ENCODE measurements at places on chromosomes 1 and 21.

- no peak for DNase-seq
Measured at GRCh38 chr1:161932668-161933067, 91.0 kb downstream of the OLFML2B start.

DNA sequence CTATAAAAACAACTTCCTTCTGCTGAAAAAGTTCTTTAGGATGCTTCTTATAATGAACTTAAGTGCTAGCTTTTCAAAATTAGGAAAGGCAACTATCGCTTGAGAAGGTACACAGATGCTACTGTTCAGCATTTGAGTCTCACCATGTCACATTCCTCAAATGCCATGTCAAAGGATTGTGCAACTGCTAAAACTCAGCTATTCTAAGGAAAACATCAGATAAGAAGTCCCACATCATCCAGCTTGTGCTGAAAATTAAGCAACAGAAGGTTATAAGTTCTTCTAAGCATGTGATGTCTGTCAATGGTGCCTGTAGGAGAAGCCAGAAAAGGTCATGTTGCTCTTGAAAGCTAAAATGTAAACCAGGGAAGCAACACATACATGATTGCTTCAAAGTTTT lies 36.5 kb downstream of the MCOLN2 start:
- DNase-seq: no peak

GRCh38 chr1:242146652-242147051 lies 147.8 kb upstream of the MAP1LC3C start:
- DNase-seq: no peak

GRCh38 chr21:41630249-41630648 lies 122.3 kb upstream of the TMPRSS2 start:
- no peak for DNase-seq

- DNase-seq: peak; percentile 43
Measured at GRCh38 chr1:145960468-145961108, 2.8 kb upstream of the LIX1L start.

- no peak for DNase-seq
Measured at GRCh38 chr1:94784190-94784515, 36.0 kb upstream of the SLC44A3 start.

GRCh38 chr1:225651376-225651871 lies 1.5 kb downstream of the ENAH start:
- no peak for DNase-seq

GRCh38 chr1:77796695-77797405 lies 17.4 kb downstream of the MIGA1 start:
- DNase-seq: peak; percentile 87

GRCh38 chr1:4106731-4107130 lies 206.7 kb upstream of the C1orf174 start:
- no peak for DNase-seq

DNA sequence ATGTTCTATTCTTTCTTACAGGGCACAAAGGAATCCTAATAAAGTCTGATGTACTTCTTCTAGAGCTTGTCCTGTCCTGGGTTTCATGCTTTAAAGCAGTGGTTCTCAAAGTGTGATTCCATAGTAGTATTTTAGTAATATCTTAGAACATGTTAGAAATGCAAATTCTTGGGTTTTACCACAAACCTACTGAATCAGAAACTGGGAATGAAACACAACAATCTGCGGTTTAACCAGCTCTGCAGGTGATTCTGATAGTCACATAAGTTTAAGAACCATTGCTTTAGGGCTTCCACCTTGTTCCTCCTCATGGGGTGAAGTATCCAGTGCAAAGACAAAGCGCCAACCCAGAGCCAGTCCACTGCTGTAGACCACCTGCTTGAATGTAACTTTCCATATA lies 41.1 kb downstream of the NGF start:
- DNase-seq: no peak

DNA sequence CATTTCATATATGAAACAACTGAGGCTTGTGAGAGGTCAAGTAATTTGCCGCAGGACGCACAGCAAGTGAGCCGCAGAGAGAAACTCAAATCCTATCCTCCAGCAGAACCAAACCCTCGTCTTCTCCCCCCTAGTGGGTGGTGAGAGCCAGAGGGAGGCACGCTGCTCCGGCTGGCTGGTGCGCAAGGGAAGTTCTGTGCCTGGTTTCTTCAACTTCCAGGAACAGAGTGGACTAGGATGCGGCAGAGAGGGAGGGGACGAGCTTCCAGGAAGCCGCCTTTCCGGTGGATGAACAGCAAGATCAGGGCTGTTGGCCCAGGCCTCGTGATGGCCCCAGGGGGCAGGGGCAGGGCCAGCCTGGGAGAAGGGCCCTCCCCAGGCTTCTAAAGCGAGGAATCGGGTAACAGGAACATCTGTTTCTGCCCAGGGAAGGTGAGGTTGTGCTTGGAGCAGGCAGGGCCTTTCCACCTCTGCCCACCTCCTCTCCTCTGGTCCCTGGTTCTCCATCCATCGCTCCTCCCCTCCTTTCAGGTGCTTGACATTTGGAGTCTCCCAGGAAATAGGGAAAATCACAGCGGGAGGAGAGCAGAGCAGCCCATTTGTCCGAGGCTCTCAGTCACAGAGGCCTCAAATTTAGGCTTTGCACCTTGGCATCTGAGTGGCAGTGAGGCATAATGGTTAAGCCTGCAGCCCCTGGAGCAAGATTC lies 16.8 kb upstream of the PDIK1L start:
- no peak for DNase-seq

DNA sequence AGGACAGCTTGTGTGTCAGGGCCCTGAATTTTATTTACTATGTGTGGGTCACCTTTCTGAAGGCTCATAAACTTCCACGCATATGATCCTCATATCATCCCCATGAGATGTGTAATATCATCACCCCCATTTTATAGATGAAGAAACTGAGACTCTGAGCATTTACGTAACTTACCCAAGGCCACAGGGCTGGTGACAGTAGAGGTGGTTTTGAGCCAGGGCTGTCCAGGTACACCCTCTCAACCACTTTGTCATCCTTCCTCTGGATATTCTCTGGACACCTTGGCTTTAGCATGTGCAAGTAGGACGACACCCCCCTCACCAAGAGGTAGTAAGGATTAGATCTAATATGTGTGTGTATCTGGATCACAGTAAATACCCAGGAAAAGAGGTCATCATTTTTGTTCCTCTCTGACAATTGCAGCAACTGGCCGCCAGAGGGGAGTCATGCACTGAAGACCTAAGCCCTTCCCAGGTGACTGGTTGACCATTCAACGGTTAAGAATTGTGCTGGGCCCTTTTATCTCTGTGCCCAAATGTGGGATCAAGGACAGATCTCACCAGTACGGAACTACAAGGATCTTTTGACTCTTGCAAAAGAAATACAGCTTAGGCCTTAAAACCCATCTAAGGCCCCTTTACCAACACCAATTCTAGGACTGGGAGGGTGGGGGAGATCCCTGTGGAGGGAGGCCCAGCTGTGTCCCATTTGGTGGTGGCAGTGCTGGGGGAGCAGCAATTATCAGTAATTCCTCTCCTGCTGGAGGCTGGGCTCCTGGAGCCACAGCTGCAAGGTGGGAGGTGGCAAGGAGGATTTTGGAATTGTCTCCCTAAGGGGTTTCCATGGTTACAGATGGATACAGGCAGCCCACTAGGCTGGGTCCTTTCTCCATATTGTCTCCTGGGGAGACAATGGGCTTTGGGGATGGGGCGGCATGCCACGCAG lies 13.7 kb upstream of the E2F2 start:
- no peak for DNase-seq

GRCh38 chr1:163172596-163172995 lies 30.1 kb downstream of the RGS5 start:
- DNase-seq: no peak

- DNase-seq: no peak
Measured at GRCh38 chr1:53350853-53351767, 23.2 kb upstream of the LRP8 start.

- DNase-seq: no peak
Measured at GRCh38 chr1:96367791-96368190, 353.8 kb upstream of the PTBP2 start.

GRCh38 chr1:2256435-2257244 lies 28.5 kb downstream of the SKI start:
- no peak for DNase-seq

DNA sequence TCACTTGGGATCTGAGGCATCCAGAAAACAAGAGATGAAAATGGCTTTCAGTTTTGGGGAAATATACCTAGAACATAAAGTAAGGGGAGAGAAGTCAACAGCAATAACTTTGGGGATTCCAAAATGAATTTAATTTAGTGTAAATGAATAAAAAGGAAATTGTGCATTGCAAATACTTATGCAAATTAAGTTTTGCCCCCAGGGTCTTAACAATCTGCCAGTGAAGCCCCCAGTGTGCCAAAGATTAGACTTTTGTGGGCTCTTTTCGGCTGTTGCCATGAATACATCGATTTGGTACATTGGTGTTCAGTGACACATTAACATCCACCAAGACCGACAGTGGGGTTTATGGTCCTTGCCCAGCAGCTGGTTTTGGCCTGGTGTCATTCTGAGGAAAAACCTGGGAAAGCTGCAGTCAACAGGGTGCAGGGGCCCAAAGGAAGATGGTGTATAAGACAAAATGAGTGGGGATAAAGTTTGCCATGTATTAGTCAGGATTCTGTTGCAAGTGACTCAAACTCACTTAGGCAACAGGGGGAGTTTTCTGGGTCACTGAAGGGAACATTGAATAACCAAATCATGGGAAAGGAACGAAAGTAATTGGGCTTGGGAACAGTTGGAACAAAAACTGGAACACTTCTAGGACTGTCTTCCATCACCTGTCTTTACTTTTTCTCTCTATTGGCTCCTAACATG lies 30.2 kb upstream of the IGSF3 start:
- no peak for DNase-seq

DNA sequence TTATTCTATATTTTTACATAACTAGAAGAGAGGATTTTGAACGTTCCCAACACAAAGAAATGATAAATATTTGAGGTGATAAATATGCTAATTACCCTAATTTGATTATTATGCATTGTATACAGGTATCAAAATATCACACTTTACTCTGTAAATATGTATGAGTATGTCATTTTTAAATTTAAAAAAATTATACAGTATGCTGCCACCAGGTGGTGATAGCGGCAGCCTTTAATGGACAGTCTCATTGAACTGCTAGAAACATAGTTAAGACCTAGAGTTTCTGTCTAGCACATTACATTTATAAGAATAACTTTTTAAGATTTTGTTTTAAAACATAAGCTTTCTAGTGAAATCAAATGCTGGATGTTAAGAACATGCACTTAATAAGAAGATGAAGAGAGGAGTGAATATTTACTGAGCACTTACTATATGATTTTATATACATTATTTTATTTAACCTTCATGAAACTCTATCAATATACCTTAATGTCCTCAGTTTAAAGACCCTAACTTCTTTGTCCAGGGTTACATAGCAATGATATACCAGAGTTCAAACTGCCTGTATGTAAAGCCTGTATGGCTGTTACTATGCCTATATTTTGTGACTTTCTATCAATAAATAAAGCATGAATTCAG lies 207.1 kb downstream of the NUF2 start:
- DNase-seq: no peak

DNA sequence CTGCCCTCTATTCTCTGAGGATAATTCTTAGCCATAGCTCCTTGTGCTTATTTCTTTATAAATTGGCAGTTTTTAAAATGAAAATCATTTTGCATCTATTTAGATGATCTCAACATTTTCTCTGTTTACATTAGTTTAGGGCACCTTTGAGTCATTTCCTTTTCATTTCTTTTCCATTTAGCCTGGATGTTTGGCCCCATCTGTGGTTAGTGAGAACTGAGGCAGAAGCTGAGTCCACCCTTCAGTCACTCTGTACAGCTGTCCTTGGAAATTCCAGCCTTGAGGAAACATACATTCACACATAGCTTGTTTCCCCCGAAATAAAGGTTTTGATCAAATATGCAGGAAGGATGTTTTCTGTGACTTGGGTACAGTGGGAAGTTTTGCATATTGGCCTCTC lies 123.7 kb downstream of the NTNG1 start:
- DNase-seq: no peak

- DNase-seq: no peak
Measured at GRCh38 chr21:21084179-21084578, 86.0 kb downstream of the NCAM2 start.
